COR-L47 (cell line): ENCODE measurements at places on chromosomes 2 and 18.

- DNase-seq = no peak
These were observed 438 bp downstream of the HSPE1 start for GRCh38 chr2:197500503-197501131.

GRCh38 chr2:132815516-132815915 is 145.5 kb upstream of the LYPD1 start:
- DNase-seq = no peak

DNA sequence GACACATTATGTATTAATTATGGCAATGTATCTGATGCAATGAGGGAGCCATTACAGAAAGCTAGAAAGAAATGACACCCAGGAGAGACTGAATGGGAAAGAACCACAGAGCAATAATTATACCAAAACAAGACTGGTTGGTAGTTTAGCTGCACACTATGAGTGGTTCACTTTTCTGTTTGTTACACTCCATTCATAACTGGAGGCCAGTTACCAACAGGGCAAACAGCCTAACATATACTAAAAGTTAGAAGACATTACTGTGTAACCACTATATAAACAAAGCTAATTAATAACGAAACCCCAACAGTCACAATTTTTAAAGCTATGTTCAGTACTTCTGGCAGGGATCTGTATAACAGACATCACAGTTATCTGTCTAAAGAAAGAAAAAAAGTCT is 49.4 kb downstream of the NBAS start:
- DNase-seq = no peak

- no peak for DNase-seq
These were observed 279.8 kb downstream of the AFF3 start for GRCh38 chr2:99862566-99862965.

DNA sequence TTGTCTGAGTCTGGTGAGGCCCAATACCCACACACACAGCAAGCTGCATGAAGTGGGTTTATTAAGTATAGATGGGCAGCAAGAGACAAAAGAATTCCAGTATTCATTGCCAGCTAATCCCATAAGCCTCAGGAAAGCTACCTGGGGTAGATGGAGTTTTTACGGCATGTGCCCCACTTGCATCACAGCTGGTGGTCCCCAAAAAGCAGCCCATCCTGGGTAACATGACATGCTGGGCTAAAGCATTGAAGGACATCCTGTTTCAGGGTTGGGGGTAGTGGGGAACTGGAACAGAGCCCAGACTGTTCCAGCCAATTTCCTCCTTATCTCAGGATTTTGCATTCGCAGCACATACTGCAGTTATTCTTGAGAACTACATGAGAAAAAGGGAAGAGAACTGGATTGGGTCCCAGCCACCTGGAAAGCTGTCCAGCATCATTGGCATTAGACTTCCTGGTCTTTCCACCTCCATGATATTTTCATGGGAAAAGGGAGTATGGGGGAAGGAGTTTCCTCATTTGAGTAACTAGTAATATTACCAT is 240.1 kb upstream of the MMADHC start:
- no peak for DNase-seq

GRCh38 chr2:42804338-42804737 is 12.0 kb upstream of the HAAO start:
- no peak for DNase-seq

DNA sequence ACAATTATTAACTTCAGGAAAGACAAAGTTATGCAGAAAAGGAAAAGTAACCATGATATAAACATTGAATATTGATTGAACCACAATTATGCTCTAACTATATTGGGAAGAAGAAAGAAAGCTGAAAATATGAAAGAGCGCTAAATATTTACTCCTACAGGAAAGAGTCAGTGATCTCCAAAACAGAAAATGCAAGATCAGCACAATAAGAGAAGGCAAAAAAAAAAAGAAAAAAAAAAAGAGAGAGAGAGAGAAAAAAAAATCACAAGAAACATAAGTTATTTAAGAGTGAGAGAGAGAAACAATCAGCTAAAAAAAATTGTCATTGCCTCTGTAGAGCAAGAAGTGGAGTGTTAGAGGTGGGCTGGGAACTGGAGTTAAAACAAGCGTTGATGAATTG is 28.9 kb upstream of the ELAC1 start:
- DNase-seq = no peak

DNA sequence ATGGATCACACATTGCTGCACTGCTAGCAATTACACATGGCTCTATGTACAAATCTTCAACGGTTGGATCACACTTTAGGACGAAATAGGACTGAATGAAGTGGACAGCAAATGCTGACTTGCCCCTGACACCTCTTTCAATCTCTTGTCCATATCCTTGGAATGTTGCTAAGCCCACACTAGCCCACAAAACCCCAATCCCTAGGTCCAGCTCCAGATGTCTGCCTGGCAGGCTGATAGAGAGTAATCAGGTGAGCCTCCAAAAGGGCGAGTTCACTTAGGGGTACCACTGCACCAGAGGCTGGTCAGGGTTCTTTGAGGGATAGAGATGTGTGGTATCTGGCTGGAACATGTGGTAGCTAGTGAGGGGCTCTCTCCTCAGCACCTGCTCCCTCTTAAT is 18.5 kb upstream of the FHOD3 start:
- no peak for DNase-seq

DNA sequence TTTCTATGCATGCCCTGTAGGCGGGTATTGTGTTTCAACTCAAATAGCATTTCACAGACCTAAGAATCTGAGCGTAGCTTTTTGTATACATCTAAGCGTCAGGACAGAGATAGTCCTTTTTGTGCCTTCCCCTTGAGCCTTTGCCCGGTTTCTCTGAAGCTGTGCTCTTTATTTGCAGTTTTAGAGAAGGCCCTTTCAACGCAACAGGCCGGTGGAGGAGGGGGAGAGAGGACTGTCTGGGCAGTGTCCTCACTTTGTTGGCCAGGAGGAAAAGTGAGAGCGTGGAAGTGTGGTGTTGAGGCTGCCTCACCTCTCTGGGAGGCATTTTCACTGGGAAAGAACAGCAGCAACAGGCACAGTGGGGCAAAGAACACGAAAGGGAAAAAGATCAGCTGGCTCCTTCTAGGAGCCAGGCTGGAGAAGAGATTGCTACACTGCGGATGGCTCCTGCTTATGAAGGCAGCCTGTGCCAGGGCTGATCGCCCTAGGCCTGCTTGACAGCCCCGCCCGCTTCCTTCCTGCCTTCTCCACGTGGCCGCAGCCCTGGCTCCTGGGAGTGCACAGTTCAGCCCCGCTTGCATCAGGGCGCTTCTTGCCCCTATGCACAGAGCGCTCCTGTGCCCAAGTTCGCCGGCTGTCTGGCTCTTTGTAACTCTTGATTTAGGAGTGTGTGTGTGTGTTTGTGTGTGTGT is 195.6 kb upstream of the POU3F3 start:
- no peak for DNase-seq
